Activated CD8-positive, alpha-beta memory T cell treated with anti-CD3 and anti-CD28 coated beads, Interleukin-2, amount 10 ng/mL, durations not matched to agents 7 days and 5 days (primary cell): ENCODE measurements at places on chromosomes 11 and 22. TPM values are rescaled to one million over a fixed set of nuclear protein-coding genes. Genes with fewer than 3 reads are reported as not detected.
A peak's percentile ranks its signal among the peaks of the same experiment; 100 is the strongest.

GRCh38 chr11:40716344-40717130 lies 742.9 kb downstream of the LRRC4C start:
- no peaks in the 10 kb centered on the region for H3K27me3 ChIP-seq
- H3K36me3 ChIP-seq = no peaks in the 10 kb centered on the region
- no peak overlapping the region for H3K4me3 ChIP-seq
- no peak for DNase-seq

The CSNK2A3 gene
- 0.53 TPM for total RNA-seq

The PES1 gene
- 56.2 TPM for total RNA-seq

The KDELR3 gene
- total RNA-seq = 1.2 TPM

- H3K4me1 ChIP-seq = no peaks in the 10 kb centered on the region
- H3K4me3 ChIP-seq = no peak overlapping the region
- no peak overlapping the region for H3K27ac ChIP-seq
These were observed 48.0 kb downstream of the ENTHD1 start for GRCh38 chr22:39845529-39845928.

- H3K27ac ChIP-seq = no peak overlapping the region
- DNase-seq = no peak
- H3K27me3 ChIP-seq = peaks cover 5% of the 10 kb centered on the region
These were observed 38.4 kb upstream of the CWF19L2 start for GRCh38 chr11:107496011-107496410.

DNA sequence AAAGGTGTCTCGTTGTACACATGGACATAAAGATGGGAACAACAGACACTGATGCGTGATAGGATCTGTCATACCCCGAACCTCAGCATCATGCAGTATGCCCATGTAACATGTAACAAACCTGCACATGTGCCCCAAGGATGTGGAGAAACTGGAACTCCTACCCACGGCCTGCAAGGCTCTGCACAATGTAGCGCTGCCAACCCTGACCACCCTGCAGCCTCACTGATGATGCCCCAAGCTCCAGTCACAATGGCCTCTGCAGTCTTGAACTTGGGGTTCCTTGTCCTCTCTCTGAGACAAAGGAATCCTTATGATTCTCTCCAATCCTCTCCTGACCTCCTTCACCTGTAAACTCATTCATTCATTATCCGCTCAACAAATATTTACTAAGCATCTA lies 14.2 kb downstream of the LMO1 start:
- H3K4me3 ChIP-seq = no peak overlapping the region
- DNase-seq = no peak
- H3K27me3 ChIP-seq = peaks cover 7% of the 10 kb centered on the region
- no peaks in the 10 kb centered on the region for H3K4me1 ChIP-seq
- no peaks in the 10 kb centered on the region for H3K36me3 ChIP-seq

DNA sequence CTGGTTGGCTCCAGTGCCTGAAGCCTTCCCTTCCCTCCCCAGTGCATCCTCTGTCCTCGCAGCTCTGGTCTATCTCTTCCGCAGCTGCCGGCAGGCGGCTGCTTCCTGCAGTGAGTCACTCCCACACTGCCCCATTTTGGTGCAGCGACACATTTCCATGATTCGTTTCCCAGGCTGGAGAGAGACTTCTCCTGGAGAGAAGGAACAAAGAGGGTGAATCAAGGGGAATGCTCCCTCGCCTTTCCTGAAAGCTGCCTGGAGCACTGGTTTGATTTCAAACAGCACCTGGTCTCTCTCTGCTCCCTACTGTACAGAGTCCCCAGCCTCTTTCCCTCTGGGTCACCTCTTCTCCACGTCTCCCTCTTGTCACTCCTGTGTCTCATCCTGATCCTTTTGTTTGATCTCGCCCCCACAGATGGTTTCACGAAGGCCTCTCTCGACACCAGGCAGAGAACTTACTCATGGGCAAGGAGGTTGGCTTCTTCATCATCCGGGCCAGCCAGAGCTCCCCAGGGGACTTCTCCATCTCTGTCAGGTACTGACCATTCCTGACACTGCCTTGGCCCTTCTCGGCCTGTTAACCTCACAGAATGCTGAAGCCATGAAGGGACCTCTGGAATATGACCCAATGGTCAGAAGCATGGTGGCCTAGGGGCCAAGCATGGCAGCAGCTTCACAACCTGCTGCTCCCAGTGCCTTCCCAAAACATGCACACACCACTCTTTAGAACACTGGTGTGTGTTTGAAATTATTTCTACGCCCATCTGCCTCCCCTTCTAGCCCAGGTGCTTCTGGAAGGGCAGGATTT lies at the start of gene TMA7B:
Gene TMA7B (plus strand): TSS at position 758 of the 808 bp plus-strand sequence. CDS start 3,978 bp downstream, outside the sequence.
- H3K4me3 ChIP-seq = peak within 1 kb of the TSS; percentile 54
- DNase-seq = peak; percentile 54
- peaks cover 82% of the 10 kb centered on the region for H3K36me3 ChIP-seq

GRCh38 chr22:31977939-31978338 lies 33.6 kb downstream of the YWHAH start:
- no peak overlapping the region for H3K27ac ChIP-seq
- H3K4me3 ChIP-seq = no peak overlapping the region
- peaks cover 14% of the 10 kb centered on the region for H3K27me3 ChIP-seq
- no peak for DNase-seq
- H3K4me1 ChIP-seq = peaks cover 5% of the 10 kb centered on the region

GRCh38 chr11:131827430-131827829 lies 457.0 kb downstream of the NTM start:
- H3K27ac ChIP-seq = no peak overlapping the region
- H3K4me1 ChIP-seq = no peaks in the 10 kb centered on the region
- no peaks in the 10 kb centered on the region for H3K27me3 ChIP-seq

DNA sequence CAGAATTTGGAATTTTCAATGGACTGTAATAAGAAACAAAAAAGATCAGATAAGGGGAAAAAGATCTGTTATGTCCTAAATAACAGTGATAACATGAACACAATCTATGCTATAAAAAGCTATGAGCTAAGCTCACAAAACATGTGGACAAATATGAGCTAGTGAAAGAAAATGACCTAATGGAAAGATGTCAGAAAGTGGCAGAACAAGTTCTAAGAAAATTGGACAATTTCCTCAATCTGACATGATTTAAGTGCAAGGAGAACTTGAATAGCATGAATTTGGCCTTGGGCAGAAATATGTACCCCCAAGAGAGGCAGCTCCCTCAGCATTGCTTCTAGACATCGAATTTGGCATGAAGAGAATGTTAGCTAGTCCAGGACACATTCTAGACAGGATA lies 212.0 kb upstream of the PGR start:
- H3K27ac ChIP-seq = no peak overlapping the region
- no peaks in the 10 kb centered on the region for H3K36me3 ChIP-seq
- no peak for DNase-seq
- H3K4me3 ChIP-seq = no peak overlapping the region

- H3K4me3 ChIP-seq = no peak overlapping the region
- peak; percentile 77 for DNase-seq
- H3K27ac ChIP-seq = peak overlapping the region; percentile 57
- H3K4me1 ChIP-seq = peaks cover 56% of the 10 kb centered on the region
- no peaks in the 10 kb centered on the region for H3K27me3 ChIP-seq
These were observed 49.9 kb downstream of the STIM1 start for GRCh38 chr11:3905080-3905953.

The NCR3LG1 gene
- 0.91 TPM for total RNA-seq

DNA sequence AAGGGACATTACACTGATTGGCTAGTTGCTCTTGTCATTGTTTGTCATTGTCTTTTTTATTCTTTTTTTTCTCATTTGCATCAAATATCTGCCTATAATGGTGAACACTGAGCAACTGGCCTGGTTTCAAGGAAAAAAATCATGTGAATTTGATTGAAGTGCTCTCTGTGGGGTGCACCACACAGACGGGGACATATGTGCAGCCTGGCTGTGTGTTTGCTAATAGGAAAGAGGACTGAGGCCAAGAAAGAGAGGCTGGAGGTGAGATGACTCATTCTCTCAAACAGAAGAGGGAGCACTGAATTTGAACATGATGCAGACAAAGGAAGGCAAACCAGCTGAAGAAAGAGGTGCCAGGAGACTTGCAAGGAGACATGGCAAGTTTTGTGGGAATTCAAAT lies 684.9 kb upstream of the CCDC90B start:
- DNase-seq = no peak
- no peak overlapping the region for H3K27ac ChIP-seq
- H3K4me3 ChIP-seq = no peak overlapping the region
- no peaks in the 10 kb centered on the region for H3K4me1 ChIP-seq
- no peaks in the 10 kb centered on the region for H3K36me3 ChIP-seq

The TRIM48 gene
- total RNA-seq = not detected
